Activated gamma-delta T cell treated with Interleukin-2 at 50 U/mL for 16 hours (primary cell): ENCODE measurements at places on chromosomes 1 and 21.

DNA sequence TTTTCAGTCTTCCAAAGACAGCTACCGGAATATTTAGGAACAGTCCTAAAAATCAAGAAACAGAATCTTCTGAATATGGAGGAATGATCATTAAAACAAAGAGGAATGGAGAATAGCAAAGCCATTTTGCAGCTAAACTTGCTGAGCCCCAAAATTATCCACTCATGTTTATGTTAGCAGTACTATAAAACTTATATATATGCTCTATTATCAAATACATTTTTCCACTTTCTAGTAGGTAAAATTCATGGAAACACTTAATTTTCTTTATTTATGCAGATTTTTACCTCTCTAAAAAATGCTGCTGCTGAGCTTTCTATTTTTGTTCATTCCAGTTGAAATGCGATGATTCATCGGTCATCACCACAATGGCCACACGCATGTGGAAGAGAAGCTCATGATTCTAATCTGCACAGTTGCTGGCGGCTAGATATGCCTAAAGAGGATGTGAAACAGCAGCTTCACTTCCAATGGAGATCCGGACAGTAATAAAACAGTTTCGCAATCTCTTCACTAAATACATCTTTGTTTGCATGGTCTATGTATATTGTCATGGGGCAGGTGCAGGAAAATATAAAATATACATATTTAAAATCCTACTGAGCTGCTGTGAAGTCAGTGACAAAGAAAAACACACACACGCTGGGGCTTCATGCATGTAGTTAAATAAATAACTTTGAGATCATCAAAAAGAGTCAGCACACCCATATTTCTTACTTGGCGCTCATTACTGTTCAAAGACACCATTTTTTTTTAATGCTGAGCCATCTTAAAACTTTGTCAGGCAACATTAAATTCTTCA lies 292.2 kb downstream of the SMYD3 start:
- no peak for DNase-seq

DNA sequence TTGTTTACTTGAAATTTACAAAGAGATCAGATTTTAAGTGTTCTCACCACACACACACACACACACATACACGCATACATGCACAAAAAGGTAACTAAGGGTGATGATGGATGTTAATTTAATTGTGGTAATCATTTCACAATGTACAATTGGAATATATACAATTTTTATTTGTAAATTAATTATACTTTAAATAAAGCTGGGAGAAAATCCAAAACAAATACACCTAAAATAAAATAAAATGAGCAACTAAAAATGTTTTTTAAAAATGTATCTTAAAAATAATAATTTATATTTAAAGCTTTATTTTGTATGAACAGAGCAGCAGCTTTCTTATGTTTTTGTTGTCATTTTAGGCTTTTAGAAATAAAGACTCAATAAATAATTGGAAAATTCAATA lies 8.2 kb upstream of the INSL5 start:
- no peak for DNase-seq

DNA sequence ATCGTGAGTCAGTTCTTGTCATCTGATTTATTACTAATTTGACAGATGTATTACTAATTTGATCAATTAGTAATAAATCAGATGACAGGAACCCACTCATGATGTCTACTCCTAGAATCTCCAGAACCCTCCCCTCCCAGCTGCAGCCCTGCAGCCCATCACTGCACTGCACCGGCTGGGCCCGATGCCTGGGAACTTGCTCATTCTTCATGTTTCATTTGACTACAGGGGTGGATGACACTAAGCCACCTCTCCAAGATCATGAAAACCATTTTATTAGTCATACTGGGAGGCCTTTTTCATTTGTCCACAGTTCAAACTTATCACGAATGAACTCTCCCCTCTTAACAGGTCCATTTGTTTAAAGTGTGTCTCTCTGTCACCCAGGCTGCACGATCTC lies 41.0 kb downstream of the KCNH1 start:
- DNase-seq = no peak

DNA sequence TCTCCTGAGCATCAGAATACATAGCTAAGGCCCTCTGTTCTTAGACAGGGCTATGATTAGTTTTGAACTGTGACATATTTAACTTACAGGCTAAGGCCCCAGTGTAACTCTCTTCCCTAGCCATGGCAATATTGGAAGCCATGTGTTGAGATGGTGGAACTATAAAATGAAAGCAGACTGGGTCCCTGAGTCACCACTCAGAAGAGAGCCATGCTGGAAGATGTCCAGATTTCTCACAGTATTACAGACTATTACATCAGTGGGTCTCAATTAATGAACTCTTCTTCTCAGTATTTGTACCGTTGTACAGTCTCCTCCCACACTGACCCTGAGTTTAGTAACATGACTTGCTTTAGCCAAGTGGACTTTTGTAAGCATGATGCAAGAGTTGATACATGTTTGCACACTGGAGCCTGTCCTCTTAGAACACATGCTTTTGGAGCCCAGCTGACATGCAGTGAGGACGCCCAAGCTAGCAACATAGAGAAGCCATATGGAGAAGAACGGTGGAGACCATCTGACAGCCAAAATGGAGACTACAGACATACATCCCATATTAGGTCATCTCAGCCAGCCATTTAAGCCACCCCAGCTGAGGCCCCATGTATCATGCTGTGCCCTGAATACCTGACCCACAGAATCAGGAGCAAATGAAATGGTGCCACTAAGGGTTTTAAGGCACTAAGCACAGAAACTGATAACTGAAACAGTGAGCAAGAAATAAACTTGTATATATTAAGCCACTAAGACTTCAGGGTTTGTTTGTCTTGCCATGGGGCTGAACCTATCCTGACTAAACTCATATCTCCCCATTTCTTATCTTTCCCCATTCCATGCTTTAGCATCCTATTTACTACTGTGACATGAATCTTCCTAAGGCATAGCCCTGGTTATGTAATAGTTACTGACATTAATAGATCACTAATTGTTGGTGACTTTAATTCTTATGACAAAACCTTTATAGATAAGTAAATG lies 24.4 kb downstream of the TBX15 start:
- DNase-seq = no peak

DNA sequence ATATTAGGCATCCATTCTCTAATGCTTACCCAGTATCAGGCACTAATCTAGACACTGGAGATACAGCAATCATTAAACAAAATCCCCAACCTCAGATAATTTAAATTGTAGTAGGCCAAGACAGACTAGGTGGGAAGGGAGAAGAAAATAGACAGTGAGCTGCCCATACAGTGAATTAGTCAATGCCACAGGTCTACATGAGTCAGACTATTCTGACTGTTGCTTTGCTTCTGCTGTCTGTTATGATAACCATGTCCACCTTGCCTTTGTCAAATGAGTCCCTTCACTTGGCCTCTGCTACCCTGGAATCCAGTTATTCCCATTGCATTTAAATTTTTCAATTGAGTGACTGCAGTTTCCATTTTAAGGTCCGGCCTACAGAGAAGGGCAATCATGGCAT lies 59.5 kb downstream of the PIK3R3 start:
- DNase-seq = no peak

GRCh38 chr1:72634946-72635345 lies 352.6 kb upstream of the NEGR1 start:
- no peak for DNase-seq

DNA sequence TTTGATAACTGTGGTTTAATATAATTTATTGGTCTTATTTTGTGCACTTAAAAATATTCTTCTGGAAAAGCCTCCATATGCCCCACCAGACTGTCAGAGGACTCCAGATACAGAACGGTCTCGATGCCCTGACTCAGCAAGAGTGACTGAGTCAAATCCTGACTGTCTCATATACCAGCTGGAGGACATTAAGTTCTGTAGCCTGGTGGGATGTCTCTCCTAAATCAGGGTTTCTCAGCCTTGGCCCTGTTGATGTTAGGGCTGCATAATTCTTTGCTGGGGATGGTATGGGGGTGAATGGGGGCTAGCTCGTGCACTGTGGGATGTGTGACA lies 67.7 kb upstream of the TLR5 start:
- DNase-seq = no peak

DNA sequence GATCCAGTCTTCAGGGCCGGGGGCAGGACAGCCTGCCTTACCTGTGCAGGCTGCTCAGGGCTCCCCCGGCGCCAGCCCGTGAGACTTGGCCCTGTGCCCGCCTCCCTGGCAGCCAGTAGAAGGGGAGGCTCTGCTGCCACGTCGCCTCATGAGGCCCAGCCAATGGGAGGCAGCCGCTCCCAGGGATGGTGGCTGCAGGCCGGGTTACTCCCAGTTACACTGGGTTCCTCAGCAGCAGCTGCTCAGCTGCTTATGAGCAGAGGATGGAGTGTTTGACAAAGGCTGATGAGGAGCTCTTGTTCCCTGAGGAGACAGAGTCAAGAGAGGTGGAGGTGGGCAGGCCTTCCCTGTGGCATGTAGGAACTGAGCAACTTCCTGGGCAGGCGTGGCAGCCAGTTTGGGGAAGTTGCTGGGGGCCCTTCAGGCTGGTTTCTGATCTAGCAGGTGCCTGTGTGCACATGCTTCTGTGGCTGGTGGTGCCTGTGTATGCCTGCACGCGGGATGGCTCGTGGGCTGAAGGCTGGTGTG lies 5.5 kb downstream of the MFSD2A start:
- DNase-seq = peak; percentile 10
